ENCODE measurements at places on chromosomes 2 and 18.

DNA sequence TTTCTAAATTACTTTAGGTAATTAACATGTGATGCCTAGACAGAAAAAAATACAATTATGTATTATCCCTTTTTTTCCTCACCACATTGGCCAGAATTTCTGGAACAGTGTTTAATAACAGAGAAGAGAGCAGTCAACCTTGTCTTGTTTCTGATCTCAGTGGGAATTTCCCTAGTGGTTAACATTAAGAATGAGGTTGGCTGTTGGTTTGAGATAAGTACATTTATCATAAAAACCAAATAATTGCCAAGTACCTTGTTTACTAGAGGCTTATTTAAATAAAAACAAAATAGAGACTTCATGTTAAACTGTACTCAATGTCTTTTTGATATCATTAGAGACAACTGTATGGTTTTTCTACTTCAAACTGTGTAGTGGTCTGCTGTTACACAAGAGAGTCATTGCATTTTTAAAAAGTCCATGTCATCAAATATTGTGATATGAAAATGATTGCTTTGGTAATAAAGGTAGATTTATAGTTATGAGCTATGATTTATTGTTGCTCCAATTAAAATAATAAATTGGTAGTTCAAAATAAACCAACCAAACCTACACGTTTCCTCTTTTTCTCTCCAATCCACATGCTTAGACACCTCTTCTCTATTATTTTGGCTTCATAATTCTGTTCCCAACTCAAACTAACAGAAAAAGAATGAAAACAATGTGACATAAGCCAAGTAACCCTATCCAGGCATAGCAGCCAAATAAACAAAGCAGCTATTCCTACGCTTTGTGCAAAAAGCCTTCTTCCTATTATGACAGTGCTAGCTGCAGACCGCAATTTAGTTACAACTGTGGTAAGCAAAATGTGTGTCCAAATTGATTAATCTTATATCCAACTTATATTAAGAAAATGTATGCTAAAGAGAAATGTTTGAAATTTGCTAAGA is 20.9 kb upstream of the TANK start:
- DNase-seq: no peak

- no peak for DNase-seq
These were observed 132.6 kb downstream of the VWC2L start for GRCh38 chr2:214543386-214543955.

DNA sequence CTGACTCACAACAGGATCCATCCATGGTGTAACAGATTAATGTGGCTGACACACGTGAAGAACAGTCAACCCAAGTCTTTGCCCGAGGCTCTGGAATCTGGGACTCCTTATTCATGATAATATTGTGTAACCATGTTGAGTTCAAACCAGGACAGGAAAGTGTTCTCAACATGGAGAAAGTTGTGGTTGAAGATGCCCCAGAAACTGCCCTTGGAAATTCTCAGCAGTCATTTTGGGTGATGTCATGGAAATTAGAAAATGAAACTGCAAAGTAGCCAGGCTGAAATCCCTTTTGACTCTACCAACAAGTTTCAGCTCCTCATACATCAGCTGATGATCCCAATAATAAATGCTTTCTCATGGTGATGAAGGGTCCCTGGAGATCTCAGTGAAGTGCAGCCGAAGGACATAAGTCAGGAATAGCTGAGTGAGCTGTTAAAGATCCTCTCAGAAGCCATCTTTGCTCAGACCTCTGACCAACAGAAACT is 307.7 kb downstream of the TNS1 start:
- DNase-seq: no peak

DNA sequence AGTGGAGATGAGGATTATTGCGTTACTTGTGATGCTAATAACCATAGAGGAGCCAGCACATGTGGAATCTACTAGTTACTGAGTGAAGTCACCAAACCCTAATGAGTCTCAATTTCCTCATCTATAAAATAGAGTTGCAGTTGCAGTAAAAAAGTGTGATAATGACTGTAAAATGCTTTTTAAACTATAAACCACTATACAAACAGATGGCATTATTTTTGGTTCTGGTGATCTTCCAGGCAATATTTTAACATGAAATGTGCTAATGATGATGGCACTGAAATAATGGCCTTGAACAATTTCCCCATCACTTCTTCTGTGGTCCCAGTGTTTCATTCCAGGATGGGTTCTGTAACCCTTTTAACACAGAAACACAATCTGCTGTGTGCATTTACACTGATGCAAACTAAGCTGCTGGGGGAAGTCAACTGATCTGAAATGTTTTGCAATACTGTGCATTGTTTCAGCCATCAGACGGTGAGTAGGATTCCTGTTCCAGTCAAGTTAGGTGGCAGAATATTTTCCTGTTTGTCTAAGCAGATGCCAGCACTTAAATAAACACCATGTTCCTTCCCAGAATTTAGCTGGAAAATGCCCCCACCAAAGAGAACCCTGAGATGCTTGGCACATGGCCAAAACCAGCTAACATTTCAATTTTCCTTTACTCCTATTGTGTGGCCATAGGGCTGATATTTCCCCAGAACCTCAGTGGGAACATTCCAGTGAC is 52.6 kb downstream of the TACR1 start:
- no peak for DNase-seq

DNA sequence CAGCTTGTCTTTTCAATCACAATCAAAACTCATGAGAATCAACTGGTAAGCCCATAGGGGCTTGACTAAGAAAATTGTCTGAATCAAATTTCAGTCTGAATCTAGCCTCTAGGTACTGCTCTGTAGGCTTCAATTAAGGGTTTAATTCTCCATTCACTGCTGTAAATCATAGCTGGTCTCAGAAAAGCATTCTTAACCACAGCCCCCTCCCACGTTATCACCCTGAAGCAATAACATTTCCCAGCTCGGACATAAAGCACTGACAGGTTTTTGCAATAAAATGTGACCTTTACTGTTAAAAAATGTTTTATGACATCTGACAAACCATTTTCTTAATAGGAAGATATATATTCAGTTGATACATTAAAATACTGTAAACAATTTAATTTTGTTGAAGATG is 55.0 kb downstream of the LRP1B start:
- no peak for DNase-seq

All from CD14-positive monocyte (primary cell).